ENCODE measurements at places on chromosomes 13 and 19.

- DNase-seq: no peak
Observed at GRCh38 chr19:15443838-15444237, 5.9 kb downstream of the WIZ start.

DNA sequence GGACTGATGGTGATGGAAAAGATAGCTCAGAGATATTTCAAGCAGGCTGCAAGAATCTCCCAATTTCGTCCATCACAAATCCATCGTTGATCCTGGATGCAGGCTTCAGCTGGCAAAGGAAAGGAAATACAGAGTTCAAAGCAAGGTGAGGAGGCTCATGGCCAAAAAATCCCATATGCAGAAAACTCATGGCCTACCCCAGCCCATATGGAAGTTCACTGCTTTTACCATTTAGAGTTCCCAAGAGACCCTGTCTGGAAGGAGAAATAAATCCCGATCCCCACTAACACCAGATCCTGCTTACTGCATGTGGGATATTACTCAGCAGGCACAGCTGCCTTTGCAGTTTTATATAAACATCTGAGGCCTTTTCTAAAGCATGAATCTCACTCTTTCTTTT, 412.9 kb upstream of the SPRY2 start:
- no peak for DNase-seq

DNA sequence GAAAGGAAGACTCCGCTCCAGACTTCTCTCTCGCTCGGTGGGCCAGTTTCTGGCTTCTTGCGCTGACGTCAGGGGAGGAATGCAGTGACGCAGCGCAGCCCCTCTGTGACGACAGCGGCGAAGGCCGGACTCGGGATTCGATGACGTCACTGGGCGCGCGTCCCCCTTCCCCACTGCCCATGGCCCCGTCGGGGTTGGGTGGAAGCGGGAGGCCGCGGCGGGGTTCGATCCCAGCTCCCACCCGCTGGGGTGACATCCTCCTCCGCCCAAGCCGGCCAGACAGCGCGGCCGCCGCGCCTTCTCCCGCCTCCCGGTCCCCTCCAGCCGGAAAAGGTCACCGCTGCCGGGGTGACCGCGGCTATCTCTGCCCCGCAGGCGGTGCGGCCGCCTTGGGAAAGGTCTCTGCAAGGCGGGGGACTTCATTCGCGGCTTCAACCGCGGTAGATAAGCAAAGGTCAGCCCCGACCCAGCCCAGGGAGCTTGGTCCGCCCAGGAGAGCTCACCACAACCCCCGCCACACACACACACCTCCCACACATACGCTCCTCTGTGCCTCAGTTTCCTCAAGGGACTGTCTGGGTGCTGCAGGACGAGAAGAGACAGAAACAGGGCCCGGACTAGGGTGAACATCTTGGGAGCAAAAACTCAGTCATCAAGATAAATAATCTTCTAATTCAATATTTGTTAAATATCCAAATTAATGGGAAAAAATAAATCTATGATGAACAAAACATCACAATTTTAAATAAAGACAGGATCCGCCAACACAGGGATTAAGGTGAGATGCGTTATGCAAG, 844 bp upstream of the RFX1 start:
- DNase-seq: no peak

GRCh38 chr13:20177049-20177831, 15.5 kb downstream of the GJB2 start:
- DNase-seq: no peak

GRCh38 chr13:46587807-46588418, 34.9 kb downstream of the LRCH1 start:
- DNase-seq: no peak

GRCh38 chr13:41099986-41100385, 32.6 kb downstream of the KBTBD6 start:
- DNase-seq: no peak

DNA sequence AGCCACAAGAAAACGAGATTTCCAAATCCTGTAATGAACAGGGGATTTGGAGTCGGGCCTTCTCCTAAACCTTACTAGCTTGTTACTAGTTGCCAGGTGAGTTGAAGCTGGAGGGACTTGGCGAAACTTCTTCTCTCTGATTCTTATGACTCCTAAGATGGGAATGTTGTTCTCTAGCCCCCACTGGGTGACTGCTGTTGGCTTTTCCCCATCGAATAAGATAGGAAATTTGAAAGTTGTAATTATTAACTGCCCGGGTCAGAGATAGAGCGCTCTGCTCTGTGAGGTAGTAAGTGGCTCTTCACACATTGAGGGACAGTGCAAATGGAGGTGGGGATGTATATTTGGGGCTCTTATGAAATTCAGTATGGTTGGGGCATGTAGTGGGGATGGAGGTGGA, 111.2 kb upstream of the MBNL2 start:
- DNase-seq: no peak

DNA sequence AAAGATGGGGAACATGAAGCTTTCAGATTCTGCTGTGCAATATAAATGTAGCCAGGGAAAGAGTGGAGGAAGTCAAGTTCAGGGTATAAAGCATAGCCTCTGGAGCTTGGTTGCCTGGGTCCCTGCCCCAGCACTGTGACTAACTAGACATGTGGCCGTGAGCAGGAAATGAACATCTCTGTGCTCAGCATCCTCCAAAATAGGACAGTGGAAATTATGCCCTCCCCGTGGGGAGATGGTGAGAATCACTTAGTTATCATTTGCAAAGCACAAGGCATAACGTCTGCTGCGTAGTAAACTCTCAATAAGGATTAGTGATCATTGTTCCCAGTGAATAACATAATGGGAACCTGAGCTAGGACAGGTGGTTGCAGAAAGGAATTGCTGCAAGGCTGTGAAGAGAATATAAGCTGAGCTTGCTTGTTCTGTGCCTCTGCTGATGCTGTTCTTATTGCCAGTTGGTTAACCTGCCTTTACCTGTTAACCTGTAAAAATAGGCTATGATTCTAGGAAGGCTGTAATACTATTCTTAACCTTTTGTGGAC, 441.0 kb downstream of the COG6 start:
- peak; percentile 26 for DNase-seq

DNA sequence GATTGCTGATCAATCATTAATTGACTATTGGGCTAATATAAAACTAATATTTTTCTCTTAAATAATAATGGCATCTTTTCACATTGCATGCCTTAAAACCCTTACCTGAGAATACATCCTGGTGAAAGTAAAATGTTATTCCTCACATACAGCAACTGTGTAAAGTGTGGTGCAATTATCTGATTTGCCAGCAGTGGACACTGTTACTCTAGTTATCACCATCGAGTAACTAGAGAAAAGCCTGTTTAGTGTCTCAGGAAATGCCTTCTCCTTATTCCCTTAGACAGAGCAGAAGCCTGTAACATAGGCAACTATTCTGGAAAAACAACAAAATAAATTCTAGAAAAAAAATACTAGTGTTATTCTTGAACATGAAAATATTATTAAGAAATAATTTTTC, 459.8 kb downstream of the FGF14 start:
- peak; percentile 64 for DNase-seq

DNA sequence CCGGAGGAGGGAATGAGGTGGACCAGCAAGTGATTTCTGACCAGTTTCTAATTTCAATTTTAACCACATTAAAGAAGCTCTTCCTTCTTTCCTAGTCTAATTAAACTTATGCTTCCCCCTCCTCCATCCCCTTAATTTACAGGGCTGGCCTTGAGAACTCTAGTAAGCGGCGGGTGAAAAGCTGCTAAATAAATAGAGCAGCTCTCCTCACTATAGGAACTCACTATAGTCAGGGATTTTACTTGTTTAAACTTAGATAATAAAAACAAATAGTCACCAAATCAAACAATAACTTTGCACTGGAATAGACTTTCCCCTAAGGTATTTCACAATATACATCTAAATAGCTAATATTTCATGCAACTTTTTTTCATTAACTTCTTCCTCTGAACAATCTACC, 1838.2 kb upstream of the PRR20A start:
- DNase-seq: no peak

DNA sequence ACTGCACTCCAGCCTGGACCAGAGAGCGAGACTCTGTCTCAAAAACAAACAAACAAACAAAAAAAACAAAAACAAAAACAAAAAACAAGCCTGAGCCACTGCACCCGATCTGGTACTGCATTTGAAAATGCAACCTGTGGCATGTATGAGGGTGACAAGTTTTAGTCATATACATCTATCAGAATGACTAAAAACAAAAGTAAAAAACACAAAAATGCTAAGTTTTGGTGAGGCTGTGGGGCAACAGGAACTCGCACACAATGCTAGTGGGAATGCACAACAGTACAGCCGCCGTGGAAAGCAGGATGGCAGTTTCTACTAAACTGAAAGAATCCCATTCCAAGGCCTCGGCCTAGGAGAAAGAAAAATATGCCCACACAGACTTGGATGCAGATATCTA, 7.8 kb downstream of the EBPL start:
- DNase-seq: no peak

DNA sequence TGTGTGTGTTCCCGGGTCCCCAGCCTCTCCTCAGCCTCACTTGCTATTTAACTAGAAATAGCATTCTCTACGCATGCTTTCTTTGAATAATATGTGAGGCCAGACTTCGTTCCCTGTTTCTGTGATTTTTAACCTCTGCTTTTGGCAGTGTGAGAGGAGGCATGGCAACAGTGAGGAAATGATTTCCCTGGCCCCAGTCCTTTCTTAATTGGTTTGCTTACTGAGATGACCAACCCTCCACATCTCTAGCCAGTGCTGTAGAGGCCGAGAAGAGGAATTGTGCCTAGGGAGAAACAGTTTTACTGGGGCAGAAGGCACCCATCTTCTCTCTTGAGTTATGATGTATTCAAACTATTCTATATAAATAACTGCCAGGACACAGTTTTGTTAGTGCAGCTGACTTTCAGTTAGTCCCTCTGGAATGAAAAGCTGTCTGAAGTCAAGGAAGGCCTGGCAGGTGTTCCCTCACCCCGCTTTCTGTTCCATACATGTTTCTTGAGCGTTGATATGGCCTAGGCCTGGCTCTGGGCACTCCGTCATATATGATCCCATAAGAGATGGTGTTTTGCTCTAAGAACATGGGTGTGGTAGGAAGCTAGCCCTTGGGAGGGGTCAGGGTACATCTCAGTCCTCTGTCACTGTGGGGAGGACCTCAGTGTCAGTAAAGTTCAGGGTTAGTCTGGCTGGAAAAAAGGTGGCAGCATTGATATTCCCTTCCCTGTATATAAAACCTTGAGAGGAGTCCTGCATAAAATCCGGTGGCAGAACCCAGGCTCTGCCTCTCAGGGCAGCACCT, 73.7 kb upstream of the NPAS1 start:
- DNase-seq: no peak

GRCh38 chr13:46296921-46297320, 85.2 kb downstream of the LRRC63 start:
- DNase-seq: no peak

DNA sequence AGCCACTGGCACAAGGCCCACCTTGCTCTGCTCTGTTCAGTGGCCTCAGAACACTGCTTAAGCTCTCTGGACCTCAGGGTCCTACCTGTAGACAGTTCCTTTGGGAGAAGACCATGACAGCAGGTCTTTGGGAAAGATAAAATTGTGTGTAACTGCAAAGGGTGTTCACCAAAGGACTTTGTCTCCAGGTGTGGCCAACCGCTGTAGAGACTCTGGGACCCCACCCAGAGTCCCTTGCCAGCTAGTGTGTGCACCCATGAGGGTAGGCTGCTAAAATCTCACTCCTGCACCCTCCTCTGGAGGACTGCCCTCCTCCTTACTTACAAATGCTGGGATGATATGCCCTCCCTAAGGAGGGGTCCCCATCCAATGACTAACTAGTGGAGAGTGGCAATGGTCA, 211.2 kb downstream of the TSHZ3 start:
- no peak for DNase-seq

All from neural progenitor cell (in vitro differentiated cells).